ENCODE measurements at places on chromosomes 11 and 22.

DNA sequence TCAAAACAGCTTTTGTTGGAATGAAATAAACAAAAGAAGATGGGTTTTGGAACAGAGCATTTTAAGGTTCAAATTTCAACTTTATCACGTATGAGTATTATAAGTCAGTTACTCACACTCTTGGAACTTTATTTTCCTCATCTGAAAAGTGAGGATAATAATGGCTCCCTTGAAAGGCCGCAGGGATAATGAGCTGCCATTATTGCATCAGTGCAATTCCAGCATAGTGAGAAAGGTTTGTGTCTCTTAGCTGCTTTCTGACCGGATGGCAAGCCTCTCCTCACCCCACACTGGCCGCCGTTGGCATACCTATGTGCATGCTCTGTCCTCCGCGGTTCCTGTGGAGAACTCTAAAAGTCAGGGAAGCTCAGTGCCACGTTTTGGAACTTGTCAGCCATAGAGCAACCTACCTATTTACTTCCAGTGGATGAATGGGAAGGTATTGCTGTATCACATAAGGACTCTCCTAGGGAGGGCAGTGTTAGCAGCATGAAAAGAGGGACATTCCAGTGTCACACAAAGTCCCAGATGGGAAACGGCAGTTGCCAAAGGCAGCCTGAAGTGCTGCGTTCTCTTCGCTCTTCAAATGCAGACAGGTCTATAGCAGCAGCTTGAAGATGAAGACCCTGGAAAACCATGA lies 368.9 kb downstream of the NTM start:
- no peak for DNase-seq

DNA sequence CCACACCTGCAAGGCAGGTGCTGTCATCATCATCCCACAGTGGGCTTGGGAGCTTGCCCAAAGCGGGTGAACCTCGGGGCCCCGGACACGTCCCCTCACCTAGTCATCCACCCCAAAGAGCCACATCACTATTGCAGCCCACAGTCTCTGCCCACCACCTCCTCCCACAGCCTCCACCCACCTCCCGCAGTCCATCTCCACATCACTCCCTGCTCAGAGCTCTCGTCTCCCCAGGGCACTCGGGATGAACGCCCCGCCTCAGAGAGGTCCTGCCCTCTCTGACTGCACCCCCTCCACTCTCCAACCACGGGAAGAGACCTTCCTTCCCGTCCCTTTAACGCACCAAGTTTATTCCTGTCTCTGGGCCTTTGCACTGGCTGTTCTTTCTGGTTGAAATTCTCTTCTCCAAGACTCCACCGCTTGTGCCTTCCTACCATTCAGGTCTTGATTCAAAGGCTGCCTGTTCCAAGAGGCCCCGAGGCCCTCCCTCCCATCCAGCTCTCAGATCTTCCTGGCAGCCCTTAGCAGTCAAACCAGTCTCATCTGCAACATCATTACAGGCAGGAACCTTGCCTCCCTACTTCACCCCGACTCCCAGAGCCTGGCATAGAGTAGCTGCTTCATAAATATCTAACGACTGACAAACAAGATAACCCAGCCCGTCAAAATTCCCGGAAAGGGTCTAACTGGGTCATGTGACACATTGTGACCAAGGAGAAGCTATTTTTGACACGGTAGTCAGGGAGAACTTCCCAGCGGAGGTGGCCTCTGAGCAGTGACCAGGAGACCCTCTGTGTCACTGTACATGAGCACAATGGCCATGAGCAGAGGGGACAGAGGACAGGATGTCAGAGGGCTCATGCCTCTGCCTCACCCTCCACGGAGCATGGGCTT lies 11.1 kb downstream of the KCNJ4 start:
- no peak for DNase-seq

DNA sequence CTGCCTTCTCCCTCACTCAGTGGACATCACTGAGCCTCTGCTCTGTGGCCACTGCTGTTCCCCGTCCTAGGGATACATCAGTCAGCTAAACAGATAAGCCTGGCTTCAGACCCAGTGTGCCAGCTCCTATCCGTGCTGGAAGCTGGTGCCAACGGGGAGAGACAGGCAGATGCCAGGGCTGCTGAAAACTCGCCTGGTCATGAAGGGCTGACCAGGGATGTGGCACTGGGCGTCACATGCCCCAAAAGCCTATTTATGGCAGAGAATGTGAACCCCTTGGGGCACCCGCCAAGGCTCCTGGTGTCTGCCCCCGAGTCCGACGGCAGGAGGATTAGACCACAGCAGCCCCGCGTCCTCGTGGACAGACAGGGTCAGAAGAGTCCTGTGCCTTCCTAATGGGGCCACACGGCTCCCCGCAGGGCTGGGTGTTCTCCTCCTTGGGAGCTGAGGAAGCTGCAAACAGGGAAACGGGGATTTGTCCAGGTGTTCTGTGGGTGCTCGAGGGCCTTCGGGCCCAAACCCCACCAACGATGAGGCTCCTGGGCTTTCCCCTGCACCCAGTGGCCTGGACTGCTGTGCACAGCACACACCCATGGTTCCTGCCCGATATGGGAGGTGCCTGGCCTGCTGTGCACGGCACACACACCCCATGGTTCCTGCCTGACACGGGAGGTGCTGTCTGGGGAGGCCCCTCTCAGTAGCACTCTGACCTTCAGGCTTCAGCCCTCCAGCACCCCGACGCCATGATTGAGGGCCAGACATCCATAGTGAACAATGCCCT lies 19.9 kb downstream of the ANO1 start:
- no peak for DNase-seq

GRCh38 chr11:66324664-66325063 lies 7.8 kb upstream of the CD248 start:
- peak; percentile 75 for DNase-seq

GRCh38 chr11:61706452-61707400 lies 26.5 kb downstream of the DAGLA start:
- no peak for DNase-seq

GRCh38 chr11:2156416-2157182 lies 4.4 kb downstream of the INS start:
- DNase-seq = peak; percentile 25

DNA sequence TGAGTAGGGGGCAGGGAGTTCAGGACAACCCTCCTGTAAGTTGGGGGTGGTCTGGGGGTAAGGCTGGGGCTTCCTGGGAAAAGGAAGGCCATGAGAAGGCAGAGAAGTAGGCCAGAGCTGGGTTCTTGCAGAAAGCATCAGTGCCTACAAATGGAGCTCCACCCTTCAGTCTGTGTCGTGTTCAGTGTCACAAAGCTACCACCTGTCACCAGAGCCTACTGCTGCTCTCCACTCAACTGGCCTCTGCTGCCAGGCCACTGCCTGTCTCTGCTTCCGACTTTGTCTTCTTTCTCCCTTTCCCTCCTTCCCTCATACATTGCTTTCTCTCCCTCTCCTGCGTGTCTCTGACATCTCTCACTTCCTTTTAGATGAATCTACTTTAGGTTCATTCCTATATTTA lies 3.4 kb upstream of the WBP2NL start:
- DNase-seq = no peak

DNA sequence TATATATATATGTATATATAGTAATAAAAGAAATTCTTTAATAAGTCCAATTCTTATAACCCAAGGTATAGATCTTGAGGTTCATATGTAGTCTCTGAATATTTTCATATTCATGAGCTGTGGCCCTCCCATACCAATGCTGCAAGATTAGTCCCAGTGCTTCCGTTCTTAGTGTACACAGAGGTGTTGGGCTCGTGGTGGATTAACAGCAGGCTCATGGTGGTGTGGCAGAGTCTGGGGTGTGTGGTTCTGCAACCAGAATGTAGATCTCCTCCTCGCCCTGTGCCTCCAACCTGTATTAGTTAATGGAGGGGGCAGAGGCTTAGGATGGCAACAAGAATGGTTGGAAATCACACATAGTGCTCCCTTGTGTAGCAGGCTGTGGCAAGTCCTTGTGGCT lies 16.8 kb downstream of the PRDM10 start:
- DNase-seq = no peak

DNA sequence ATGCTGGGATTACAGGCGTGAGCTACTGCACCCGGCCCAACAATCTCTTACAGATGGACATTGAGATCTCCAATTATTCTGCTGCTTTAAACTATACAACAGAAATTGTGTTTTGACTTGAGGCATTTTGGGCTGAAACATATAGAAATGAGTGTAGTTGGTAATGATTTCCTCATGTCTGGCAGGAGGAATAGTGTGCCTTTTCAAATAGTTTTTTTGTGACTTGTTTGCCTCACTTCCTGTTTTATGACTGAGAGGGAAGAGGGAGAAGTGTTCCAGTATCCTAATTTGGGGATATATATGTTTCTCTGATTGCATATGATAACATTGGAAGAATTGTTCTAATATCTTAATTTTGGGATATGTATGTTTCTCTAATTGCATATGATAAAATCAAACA lies 40.2 kb downstream of the EP300 start:
- DNase-seq = peak; percentile 26

DNA sequence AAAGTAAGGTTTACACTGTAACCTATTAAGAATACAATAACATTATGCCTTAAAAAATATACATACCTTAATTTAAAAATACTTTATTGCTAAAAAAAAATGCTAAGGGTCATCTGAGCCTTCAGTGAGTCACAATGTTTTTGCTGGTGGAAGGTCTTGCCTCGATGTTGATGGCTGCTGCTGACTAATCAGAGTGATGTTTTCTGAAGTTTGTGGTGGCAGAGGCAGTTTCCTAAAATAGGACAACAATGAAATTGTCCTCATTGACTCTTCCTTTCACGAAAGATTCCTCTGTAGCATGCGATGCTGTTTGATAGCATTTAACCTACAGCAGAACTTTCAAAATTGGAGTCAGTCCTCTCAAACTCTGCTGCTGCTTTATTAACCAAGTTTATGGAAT lies 97.6 kb downstream of the FAT3 start:
- peak; percentile 58 for DNase-seq

DNA sequence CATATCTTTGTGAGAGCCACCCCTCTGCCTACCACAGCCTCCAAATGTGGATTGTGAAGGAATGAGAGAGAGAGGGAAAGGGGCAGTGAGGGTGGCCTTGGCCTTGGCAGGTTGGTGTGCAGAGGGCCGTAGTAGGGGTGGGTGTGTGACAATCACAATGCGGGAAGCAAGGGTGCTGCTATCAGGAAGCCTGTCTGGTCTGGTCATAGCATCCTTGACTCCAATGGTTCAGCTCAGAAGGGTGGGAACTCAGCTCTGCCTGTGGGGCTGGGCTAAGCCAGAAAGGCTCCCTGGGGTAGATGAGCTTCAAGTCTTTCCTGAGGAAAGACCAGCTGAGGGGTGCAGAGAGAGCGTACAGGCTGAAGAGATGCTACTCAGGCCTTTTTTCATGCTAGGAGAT lies 72.7 kb downstream of the RRM1 start:
- DNase-seq = no peak

DNA sequence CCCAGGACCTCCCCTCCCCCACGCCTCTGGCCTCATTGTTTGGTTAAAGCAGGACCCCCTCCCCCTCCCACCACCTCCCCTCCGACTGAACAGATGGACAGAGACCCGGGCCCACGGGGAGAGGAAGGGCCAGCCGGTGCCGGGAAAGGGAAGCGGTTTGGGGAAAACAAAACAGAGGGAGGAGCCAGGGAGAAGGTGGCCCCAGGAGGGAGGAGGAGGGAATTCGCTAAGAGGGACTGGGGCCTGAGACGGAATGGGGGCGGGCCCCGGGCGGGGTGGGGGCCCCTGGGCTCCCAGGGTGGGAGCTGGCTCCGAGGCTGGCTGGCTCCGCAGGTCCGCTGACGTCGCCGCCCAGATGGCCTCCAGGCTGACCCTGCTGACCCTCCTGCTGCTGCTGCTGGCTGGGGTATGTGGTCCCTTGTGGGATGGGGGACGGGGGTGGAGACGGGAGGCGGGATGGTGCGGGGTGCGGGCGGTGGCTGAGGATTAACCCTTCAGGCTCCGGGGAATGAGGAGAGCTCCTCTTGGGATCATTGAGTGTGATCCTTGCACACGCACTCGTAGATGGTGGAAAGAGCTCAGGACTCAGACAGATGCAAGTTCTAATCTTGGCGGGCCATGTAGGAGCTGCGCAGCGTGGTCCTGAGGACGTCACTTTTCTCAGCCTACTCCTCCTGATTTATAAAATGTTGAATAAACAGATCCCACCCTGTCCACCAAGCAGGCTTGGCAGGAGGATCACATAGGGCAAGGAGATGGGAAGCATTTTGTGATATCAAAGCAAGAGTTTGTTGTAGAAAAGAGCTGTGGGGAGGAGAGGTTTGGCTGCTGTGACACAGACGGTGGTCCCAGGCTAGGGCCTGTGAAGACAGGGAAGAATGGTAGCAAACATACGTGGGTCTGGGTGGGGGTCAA lies 688 bp downstream of the SERPING1 start:
- peak; percentile 54 for DNase-seq

DNA sequence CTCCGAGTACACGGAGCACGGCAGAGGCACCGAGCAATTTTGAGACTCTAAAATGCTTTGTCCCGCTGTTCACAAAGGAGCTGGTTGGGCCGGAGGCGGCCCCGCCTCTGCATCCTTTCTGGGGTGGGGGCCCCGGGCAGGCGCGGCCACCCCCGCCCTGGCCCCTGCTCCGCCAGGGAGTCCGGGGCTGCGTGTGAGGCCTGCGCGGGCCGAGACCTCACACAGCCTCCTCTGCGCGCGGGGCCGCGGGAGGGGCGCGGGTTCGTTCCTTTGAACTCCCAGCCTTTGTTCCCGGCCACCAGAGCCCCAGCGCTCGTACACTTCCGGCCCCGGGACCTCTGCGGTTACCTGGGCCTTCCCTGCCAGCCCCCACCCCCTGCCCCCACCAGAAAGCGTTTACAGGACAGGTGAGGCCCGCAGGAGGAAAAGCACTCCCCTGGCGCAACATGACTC lies 1.6 kb downstream of the FGF19 start:
- no peak for DNase-seq

DNA sequence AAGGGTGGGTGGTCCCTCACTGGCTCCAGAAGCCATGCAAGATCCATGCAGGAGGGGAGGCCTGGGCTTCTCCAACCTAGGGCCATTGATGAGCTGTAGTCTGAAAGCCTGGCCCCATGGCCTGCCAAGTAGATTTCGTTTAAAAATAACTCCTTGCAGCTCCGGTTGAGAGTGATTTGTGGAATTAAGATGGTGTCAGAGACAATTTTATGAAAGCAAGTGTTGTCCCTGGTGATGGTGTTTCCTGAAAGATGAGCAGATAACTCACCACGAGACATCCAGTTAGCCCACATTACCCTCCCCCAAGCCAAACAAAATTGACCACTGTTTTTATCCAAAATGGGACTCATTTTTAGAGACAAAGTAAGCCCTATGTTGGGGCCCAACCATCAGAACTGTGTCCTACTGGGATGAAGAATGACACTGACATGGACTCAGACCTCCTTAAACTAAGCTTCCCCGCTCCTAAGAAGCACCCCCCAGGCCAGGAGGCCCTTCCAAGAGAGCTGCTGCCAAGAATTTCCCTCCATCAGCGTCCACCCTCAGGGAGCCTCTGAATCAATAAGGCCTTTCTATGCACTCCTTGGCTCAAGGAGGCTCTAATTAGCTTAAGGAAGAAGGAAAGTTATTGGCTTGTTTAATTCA lies 174.2 kb upstream of the NCAM1 start:
- DNase-seq = no peak

DNA sequence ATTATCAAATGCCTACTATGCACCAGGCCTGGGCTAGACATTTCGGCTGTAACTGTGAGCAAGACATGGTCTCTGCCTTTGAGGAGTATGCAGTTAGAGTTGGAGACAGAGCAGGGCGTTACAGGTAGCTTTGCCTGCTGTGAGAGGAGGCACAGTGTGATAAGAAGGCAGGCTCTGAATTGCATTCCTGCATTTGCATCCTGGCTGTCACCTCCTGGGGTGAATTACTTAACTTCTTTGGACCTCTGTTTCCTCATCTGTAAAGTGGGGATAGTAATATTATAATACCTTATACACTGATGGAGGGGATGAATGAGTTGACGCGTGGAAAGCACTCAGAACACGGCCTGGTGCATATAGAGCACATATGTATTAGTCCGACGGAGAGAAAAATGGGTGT lies 118.1 kb upstream of the ARHGAP20 start:
- no peak for DNase-seq
